ENCODE measurements at places on chromosomes 2 and 18.

DNA sequence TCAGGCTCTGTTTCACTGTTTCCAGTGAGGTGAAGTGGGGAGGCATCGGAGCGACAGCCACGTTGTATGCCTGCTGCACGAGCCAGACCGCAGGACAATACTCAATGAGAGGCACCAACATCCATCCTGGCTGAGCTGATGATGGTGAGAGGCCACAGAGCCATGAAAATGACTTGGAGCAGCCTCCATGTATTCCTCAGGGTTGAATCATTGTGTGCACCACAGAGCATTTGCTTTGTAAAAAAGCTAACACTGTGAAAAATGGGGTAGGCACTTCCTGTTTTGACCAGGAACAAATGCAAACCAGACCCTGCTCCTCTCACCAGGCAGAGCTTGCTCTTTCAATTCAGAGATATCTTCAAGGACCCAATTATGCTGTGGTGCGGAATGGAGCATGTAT, 87.2 kb downstream of the LPIN1 start:
- DNase-seq, result no peak

- no peak for DNase-seq
These were observed 23.5 kb downstream of the COMMD1 start for GRCh38 chr2:61928826-61929461.

- DNase-seq, result no peak
These were observed 108.1 kb downstream of the TRIB2 start for GRCh38 chr2:12824778-12825379.

DNA sequence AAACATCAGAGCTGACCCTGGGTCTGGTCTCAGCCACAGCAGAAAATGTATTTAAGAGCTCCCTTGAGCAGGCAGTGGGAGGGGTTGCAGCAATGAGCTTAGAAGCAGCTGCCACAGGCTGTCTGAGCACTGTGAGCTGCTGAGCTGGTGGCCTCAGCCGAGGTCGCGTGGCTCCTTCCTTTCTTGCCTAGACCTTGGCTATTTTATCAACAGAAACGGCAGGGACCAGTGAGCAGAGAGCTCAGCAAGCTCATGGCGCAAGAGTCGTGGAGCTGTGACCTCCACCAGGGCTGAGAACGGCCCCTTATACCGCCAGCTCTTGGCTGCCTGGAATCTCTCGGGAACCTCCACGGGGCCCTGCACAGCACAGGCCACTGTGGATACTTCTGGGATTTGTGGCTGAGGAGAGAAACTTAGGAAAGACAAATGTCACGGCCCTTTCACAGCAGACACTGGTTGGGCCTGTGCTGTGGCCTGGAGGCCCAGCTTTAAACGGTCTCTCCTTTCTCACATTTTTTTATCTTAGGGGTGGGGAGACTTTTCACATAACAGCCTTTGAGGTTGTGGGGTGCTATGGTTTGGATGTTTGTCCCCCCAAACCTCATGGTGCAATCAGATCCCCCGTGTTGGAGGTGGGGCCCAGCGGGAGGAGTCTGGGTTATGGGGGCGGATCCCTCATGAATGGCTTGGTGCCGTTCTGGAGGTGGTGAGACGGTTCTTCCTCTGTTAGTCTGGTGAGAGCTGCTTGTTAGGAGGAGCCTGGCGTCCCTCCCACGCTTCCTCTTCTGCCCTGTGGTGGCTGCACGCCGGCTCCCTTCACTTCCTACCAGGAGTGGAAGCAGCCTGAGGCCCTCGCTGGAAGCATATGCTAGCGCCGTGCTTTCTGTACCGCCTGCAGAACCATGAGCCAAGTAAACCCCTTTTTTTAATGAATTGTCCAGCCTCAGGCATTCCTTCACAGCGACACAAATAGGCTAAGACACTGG, 1.7 kb downstream of the ALLC start:
- peak; percentile 45 for DNase-seq

DNA sequence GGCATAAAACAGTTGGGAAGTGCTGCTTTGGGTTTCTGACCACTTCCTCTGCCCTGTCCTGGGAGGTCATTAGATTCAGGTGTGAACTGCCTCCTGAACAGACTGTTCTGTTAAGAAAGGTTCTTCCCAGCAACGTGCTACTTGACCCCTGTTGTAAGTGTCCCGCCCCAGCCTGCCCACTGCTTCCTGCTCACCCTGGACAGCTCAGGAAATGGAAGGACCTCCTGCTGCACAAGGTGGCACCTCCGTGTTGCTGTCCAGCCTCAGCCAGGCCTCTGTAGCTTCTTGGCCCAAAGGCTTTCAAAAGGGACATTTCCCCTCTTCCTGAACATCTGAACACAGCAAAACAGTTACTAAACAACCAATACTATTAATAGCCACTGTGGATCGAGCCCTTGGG, 5.3 kb downstream of the TOGARAM2 start:
- DNase-seq, result no peak

DNA sequence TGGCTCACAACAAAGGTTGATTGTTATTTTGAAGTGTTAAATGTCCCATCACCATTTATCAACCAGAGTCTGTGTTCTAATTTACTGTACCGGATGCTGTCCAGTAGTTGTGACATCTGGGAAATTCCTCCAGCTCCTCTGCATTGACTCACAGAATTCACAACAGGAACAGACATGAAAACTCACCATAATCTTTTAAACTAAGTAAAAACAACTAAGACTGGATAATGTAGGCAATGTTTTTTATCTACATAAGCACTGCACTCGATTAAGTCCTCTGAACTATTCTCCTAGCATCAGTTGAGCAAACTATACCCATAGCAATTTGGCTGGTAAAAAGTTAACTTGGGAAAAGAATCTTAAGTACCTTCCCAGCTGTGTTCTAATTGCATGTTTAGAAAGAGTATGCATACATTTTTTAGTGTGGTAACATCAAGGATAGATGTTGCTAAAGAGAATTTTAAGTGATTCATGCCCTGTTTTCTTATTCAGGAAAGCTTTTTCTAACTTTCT, 42.9 kb upstream of the MYO1B start:
- DNase-seq, result no peak
